ENCODE measurements at places on chromosomes 4 and X.

- no peak for DNase-seq
Observed at GRCh38 chrX:24982306-24982965, 33.3 kb downstream of the ARX start.

GRCh38 chr4:10506077-10506476, 48.9 kb upstream of the ZNF518B start:
- DNase-seq, result no peak

- DNase-seq, result no peak
Observed at GRCh38 chr4:55255179-55255578, 90.9 kb upstream of the SRD5A3 start.

- DNase-seq, result no peak
Observed at GRCh38 chrX:84760560-84760959, 243.1 kb upstream of the APOOL start.

DNA sequence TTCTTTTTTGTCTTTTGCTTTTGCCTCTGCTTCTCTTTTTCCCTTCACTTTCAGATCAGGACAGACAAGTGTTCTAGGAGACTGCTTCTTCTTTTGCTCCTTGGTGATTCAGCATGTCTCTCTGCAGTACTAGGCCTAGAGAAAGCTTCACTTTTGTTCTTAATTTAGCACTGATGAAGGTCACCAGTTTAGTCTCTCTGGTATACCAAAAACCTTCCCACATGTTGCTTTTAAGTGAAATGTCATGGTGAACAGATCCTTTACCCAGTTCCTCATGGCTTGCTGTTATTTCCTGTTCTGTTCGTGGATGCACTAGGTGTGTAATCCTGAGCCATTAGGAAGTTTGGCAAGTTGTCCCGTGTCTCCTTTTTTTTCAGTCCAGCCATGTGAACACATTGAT, 53.3 kb downstream of the NBDY start:
- DNase-seq, result no peak

GRCh38 chr4:67571975-67572374, 13.4 kb downstream of the STAP1 start:
- no peak for DNase-seq

DNA sequence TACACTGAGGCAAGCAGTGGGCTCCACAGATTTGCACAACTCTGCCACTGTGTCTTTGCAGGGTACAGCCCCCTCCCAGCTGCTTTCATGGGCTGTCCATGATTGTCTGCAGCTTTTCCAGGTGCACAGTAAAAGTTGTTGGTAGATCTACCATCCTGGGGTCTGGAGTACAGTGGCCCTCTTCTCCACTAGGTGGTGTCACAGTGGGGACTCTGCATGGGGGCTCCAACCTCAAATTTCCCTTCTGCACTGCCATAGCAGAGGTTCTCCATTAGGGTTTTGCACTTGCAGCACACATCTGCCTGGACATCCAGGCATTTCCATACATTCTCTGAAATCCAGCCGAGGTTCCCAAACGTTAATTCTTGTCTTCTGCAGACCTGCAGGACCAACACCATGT, 1002.3 kb downstream of the FAM133A start:
- no peak for DNase-seq

GRCh38 chrX:28609917-28610613, 22.8 kb downstream of the IL1RAPL1 start:
- no peak for DNase-seq

- DNase-seq, result no peak
Observed at GRCh38 chr4:81030061-81030980, at the start of gene BMP3. TSS of gene BMP3 (plus strand) at chr4:81030708. CDS start at chr4:81031285, 577 bp downstream.

- DNase-seq, result no peak
Observed at GRCh38 chrX:102711872-102712215, 404 bp upstream of the GPRASP2 start.

- no peak for DNase-seq
Observed at GRCh38 chr4:88897180-88897579, 159.8 kb downstream of the FAM13A start.

GRCh38 chr4:102137217-102137616, 208.1 kb downstream of the SLC39A8 start:
- DNase-seq, result no peak

GRCh38 chrX:25295466-25295865, 279.7 kb upstream of the ARX start:
- DNase-seq, result no peak

DNA sequence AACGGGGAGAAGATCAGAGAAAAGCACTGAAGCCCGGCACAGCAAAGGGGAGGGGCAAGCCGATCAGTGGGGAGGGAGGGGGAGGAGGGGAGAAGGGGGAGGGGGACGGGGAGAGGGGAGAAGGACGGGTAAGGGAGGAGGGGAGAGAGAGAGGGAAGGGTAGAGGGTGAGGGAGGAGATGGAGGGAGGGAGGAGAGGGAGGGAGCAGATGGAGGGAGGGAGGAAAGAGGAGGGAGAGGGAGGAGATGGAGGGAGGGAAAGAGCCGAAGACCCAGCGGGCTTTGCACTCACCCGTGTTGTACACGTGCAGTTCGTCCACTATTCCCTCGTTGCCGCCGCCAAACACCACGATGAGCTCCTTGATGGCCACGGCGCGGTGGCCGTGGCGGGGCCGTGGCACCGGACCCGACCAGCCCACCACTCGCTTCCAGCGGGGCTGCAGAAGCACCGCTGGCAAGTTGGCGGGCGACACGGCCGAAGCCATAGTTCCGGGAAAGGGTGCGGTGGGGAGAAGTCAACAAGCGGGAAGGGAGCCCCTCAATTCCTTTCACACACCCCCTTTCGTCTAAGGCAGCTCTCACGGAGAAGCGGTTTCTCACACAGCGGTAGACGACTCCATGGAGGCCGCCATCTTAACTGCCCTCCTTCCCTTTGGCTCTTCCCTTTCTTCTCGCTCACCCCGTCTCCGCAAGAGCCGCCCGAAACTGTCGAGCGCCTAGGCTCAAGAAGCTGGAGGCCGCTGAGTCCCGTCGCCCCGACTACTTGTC, 1.1 kb downstream of the HCFC1 start:
- no peak for DNase-seq

GRCh38 chr4:124409044-124409443, 303.5 kb downstream of the ANKRD50 start:
- DNase-seq, result no peak

DNA sequence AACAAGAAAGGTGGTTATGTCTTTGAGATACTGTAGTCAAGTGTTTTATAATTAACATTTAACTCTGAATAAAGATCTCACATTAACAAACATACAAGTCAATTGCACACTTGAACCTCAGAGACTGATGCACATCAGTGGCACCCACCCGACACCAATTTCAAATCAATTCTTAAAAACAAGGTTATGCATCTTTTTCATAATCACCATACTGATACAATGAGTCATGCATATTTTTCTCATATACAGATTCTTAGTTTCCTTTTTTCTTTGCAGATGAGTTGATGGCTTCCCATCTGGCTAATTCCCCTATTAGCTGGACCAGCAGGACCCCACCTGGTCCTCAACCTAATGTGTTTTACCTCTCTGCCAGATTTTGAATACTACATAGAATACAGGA, 136.2 kb upstream of the RPL34 start:
- no peak for DNase-seq

GRCh38 chr4:151743128-151743854, 17.5 kb downstream of the GATB start:
- no peak for DNase-seq

DNA sequence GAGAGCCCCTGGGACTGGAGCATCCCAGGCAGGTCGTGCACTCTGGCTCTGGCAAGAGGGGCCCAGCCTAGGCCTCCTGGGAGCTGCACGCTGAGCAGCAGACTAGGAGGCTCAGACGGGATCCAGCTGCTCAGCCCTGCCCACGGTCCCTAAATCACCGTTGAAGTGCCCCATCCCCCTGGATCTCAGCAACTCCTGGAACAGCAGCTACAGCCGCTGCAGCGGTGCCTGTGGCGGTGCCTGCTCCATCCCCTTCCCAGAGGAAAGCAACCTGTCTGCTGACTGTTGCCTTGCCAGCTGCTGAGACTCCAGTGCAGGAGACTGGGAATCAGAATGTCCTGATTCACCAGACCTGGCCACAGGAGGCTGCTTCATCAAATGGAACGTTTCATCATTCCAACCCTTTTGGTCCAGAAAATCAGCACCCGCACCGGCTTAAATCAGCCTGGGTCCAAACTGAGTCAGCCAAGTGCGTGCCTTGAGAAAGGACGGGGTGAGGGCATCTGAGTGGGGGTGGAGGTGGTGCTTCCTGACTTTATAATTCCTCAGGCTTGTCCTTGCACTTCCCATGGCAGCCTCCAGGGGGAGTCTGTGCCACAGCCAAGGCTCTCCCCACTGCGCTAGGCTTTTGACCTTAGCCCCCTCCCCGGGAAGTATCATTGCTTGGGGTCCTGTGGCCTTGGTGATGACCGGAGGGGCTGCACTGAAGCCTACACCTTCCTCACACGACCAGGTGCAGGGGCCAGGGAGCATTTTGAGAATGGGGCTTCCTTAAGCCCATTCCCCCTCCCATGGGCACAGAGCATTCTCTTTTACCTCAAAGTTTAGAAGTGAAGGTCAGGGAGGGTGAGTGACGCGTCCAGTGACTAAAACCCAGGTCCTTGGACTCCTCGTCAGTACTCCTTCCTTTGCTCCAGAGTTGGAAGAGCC, 6.5 kb downstream of the ZNF185 start:
- peak; percentile 43 for DNase-seq

DNA sequence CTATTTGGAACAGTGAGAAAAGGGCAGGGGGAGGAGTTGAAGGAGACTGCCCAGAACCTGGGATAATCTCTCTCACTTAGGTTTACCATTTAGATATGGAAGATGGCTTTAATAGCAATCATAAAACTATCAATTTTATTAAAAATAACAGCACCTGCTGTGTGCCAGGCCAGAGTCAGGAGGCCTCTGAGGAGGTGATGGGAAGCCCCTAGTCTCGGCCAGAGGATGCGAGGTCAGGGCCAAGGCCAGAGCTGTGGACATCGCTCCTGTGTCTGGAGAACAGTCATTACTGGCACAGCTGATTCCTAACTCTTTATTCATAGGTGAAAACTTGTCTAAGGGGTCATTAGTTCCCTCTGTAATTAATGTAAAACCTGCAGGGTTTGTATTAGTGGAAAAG, 4.2 kb upstream of the IQSEC2 start:
- DNase-seq, result no peak

DNA sequence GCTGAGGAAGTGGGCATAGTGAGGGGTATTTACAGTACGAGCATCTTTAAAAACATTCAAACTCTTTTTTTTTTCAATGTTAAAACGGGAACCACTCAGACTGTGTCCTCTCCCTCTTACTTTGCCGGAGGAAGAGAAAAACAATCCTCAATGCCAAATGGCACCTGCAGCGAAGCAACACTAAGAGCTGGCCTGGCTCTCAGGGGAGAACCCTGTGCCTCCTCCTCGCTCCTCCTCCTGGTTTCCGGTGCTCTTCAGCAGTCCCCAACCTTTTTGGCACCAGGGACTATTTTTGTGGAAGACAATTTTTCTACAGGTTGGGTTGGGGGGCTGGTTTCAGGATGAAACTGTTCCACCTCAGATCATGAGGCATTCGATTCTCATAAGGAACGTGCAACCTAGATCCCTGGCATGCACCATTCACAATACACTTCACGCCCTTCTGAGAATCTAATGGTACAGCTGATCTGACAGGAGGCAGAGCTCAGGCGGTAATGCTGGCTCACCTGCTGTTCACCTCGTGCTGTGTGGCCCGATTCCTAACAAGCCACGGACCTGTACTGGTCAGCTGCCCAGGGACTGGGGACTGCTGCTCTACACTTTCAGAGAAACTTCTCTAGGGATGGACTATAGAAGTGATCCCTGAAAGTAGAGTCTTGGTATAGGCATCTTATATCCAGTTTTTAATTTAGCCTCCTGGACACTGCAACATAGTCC, 404.1 kb downstream of the RAPGEF2 start:
- no peak for DNase-seq

DNA sequence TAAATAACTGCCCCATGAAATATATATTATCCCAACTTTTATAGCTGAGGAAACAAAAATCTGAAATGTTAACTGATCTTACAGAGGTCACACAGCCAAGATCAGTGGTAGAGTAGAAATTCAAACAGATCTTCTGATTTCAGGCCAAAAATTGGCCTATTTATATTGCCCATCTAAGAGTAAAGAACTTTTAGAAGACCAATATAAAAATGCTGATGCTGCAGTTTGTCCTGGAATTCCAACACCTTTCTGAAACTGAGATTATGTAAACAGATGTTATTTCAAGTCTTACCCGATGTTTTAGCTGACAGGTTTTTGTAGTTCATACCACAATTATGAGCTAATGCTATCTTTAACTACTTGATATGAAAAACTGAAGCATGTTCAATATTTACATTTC, 51.1 kb downstream of the SPANXN3 start:
- no peak for DNase-seq

- DNase-seq, result peak; percentile 42
Observed at GRCh38 chr4:153223930-153224329, 19.7 kb downstream of the TRIM2 start.

- DNase-seq, result no peak
Observed at GRCh38 chr4:125704726-125705125, 390.0 kb downstream of the FAT4 start.

DNA sequence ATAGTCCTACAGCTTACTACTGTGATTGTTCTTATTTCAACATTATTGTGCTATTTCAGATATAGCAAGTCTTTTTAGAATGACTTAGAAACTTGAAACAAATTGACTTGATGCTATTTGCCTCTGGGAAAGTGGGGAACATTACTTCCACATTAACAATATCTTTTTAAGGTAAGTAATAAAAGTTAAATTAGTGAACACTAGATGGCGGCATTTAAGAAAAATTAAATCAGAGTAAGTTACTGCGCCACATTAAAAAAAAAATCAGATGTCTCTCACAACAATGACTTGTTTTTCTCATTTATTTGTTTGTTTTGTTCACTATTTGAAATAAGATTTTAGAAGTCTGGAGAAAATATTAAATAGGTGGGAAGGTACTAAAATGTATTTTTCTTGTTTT, 1026.9 kb upstream of the SLIT2 start:
- peak; percentile 46 for DNase-seq

DNA sequence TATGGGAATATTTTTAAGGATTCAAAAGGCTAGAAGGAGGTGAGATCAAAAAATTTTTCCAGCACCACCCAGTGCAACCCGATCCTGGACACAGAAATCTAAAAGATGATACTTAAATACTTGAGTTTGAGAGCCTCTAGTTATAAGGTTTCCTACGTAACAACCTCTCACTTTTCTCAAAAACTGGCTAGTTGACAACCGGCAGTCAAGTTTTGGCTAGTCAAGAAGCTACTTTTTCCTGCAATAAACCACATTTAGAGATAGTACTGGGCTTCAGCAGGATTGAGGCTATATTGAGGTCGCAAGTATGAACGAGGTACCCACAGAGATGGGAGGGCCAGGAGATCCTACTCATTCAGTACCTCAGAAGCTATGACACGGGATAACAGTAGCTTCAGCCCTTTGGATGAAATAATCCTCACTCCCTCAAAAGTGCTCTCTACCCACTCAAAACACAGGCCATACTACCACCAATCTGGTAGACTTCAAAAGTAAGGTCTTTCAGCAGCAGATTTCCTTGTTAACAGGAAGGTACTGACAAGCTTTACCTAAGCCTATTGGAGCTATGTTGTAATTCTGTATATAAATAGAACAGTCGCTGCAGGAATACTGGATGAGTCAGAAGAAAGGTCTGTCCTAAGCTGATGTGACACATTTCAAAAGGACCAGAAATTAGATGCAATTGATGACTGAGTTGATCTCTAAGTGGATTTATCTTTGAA, 1.5 kb upstream of the TSPAN5 start:
- DNase-seq, result peak; percentile 86
